ENCODE measurements at places on chromosomes 3 and 15. TPM values are rescaled to one million over a fixed set of nuclear protein-coding genes. Genes with fewer than 3 reads are reported as not detected.
A peak's percentile ranks its signal among the peaks of the same experiment; 100 is the strongest.

Gene SCN11A
- total RNA-seq: not detected

Gene CNTN4
- 1.6 TPM for total RNA-seq

Gene LEKR1
- total RNA-seq: 5.1 TPM

Gene GOLGA8N
- total RNA-seq: 0.45 TPM

DNA sequence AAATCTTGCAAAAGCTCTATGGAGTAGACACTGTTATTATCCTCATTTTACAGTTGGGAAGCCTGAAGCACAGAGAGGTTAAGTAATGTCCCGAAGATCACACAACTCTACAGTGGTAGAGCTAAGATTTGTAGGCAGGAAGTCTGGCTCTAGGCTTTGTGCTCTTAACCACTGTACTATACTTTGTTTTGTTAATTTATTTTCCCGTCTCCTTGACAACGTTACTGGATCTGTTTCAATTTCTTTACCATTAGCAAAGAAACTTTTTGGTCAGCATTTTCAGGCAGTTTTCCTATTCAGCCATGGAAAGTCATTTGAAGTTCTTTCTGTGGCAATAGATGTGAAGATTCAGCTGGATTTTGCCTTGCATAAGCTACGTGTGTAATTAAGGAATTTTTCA, 51.7 kb downstream of the OTOL1 start:
- no peak for DNase-seq

GRCh38 chr3:86208772-86209171, 782.2 kb downstream of the VGLL3 start:
- no peak for DNase-seq

GRCh38 chr3:127461286-127461910, 129.1 kb downstream of the TPRA1 start:
- DNase-seq: no peak

DNA sequence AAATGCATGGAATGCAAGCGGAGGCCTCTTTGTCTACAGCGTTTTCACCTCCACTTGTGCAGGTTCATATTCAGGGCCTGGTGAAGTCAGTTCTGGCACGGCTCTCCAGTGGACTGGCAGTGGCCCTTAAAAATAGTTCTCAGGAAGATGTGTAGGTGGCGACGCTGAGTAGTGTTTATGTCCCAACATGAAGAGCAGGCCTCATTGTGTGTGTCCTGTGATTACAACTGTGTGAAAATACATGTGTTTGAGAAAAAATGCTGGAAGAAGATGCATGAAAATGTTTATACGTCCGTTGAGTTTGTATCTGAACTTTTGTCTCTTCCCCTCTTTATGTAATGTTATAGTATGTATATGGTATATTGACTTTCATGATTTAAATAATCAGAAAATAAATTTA, 7.2 kb downstream of the LIPC start:
- peak; percentile 45 for DNase-seq

- DNase-seq: no peak
Observed at GRCh38 chr15:64274341-64274950, 81.5 kb downstream of the CSNK1G1 start.

- DNase-seq: no peak
Observed at GRCh38 chr3:57150113-57150581, 15.0 kb downstream of the IL17RD start.

DNA sequence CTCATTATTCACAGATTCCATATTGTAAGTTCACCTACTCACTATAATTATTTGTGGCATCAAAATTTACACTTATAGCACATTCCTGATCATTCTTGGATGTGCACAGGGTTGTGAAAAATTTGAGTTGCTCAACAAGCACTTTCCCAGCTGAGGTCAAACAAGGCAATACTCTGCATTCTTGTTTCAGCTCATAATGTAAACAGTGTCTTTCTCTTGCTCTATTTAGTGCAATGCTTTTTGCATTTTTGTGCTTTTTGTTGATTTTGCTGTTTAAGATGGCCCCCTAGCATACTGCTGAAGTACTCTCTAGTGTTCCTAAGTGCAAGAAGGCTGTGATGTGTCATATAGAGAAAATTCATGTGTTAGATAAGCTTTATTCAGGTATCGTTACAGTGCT, 66.7 kb upstream of the TNIK start:
- DNase-seq: no peak

GRCh38 chr3:50530001-50530970, 26.9 kb upstream of the CACNA2D2 start:
- no peak for DNase-seq

DNA sequence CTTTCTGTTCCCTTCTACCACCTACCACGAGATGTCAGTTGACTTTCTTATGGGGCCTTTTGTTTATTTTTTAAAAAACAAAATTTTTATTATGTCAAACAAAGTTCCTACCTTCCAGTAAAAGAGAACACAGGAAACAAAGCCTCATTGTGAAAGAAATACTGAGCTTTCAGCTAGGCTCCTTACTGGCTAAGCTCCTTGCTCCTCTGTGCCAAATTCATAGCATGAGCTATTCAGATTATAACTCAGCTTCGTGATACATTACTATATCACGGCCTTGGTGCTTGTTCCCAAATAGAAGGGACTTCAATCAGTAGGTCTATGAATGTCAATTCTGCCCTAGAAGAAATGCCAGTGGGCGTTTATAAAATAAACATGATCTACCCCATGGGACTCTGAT, 145.8 kb upstream of the CHRM5 start:
- DNase-seq: no peak

GRCh38 chr3:15360788-15361493, 28.6 kb upstream of the SH3BP5 start:
- no peak for DNase-seq

GRCh38 chr3:152583963-152584362, 251.0 kb upstream of the P2RY1 start:
- DNase-seq: no peak

- no peak for DNase-seq
Observed at GRCh38 chr3:191641789-191642188, 180.8 kb downstream of the PYDC2 start.

Measured in Calu3 (cell line).